ENCODE measurements at places on chromosomes 12 and 14.

DNA sequence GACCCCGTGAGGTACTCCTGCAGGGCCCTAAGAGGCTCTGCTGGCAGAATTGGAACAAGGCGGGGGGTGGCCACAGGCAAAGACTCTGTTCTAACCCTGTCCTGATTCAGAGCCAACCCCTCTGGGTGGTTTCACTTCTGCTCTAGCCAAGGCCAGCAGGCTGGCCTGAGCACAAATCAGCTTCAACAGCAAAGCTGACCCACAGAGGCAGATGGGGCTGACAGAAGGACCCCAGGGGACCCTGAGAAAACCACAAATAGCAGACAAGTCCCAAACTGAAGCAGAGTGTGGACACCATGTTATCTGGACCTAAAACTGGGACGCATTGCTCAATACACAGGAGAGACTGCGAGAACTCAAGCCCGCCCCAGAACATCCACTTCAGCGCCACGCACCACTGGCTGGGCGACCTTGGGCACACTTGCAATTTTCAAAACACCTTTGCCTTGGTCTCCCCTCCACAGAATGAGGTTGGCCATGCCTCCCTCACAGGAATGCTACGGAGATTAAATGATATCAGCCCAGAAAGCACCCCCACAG, 76.4 kb upstream of the DICER1 start:
- DNase-seq = peak; percentile 58

- DNase-seq = no peak
These were observed 43.2 kb downstream of the PLEKHG7 start for GRCh38 chr12:92745856-92746550.

- no peak for DNase-seq
These were observed 209.7 kb downstream of the SYNE2 start for GRCh38 chr14:64062381-64063115.

GRCh38 chr14:21136024-21136423, 19.8 kb downstream of the OR5AU1 start:
- peak; percentile 34 for DNase-seq

DNA sequence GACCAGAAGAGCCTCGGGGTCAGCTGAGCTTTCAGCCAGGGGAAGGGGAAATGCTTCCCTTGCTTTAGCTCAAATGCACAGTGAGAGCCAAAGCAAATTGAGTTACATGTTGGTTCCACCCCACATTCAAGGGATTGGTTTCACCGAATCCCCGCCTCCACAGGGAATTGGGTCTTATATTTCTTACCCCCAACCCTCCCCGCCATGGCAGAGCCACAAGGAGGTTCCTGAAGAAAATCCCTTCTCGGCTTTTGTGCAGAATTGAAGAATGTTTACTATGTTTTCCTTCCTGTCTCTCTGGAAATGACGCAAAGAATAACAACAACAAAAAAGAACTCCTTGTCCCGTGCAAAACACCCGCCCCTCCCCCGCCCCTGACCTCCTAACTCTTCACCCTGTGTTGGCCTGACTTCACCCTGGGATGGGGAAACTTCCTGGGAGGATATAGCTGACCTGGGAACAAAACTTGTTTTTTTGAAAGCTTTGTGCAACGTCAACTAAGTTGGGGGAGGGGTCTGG, 21.9 kb upstream of the CIPC start:
- no peak for DNase-seq
